ENCODE measurements at places on chromosomes 1 and 21. TPM values are rescaled to one million over a fixed set of nuclear protein-coding genes. Genes with fewer than 3 reads are reported as not detected.

Gene TTC39A
- 0.97 TPM for total RNA-seq

Gene SYPL2
- total RNA-seq: not detected

Gene XCL2
- not detected for total RNA-seq

Gene TSACC
- total RNA-seq: 0.32 TPM

Gene HPCAL4
- not detected for total RNA-seq

Gene KRTAP10-3
- total RNA-seq: not detected

Gene UBE2U
- total RNA-seq: not detected

Gene GUCA2A
- not detected for total RNA-seq

Gene ZNF695
- total RNA-seq: 3.3 TPM

Gene NBPF8
- 15.8 TPM for total RNA-seq

Gene TTC22
- not detected for total RNA-seq

Gene PSRC1
- total RNA-seq: 3.1 TPM

Gene RAB7B
- not detected for total RNA-seq

Gene MPL
- total RNA-seq: not detected

Gene CRABP2
- not detected for total RNA-seq

Gene TNFRSF1B
- 23.9 TPM for total RNA-seq

Gene LCE1F
- not detected for total RNA-seq

Gene BSND
- not detected for total RNA-seq

Gene RIPPLY3
- not detected for total RNA-seq

Gene NCF2
- total RNA-seq: under 0.01 TPM

Gene DSCAM
- total RNA-seq: not detected

Gene SERTAD4
- 1.8 TPM for total RNA-seq

Gene SRSF11
- 171 TPM for total RNA-seq

Gene AGT
- not detected for total RNA-seq

Gene TDRD10
- total RNA-seq: 5.2 TPM

Gene TMEM69
- total RNA-seq: 12.3 TPM

Gene KIAA1614
- 3.8 TPM for total RNA-seq

Gene HES5
- total RNA-seq: under 0.01 TPM

Gene C1orf21
- total RNA-seq: 16.4 TPM

Gene LIN28A
- not detected for total RNA-seq

Gene CD52
- not detected for total RNA-seq

Gene BMP8B
- under 0.01 TPM for total RNA-seq

Gene TEX38
- total RNA-seq: not detected

Gene LRRC71
- 0.19 TPM for total RNA-seq

Gene IL20
- total RNA-seq: not detected

Gene WNT9A
- total RNA-seq: 1.7 TPM

Gene ALX3
- total RNA-seq: not detected

Gene SPRR4
- total RNA-seq: not detected

Gene VANGL2
- not detected for total RNA-seq

Gene GABRD
- 0.13 TPM for total RNA-seq

Gene OR2AK2
- not detected for total RNA-seq
